ENCODE measurements at places on chromosomes 1 and 21. TPM values are rescaled to one million over a fixed set of nuclear protein-coding genes. Genes with fewer than 3 reads are reported as not detected.

The ARHGAP30 gene
- not detected for total RNA-seq

The LCA5L gene
- total RNA-seq: 3.8 TPM

The FCRL4 gene
- total RNA-seq: not detected

The S100A1 gene
- total RNA-seq: 4.4 TPM

The PCSK9 gene
- 20.9 TPM for total RNA-seq

The STRIP1 gene
- total RNA-seq: 25.9 TPM
